ENCODE measurements at places on chromosomes 11 and 22. TPM values are rescaled to one million over a fixed set of nuclear protein-coding genes. Genes with fewer than 3 reads are reported as not detected.

KRTAP5-9 gene
- not detected for total RNA-seq

GRCh38 chr22:43974028-43974545, 18.8 kb downstream of the SAMM50 start:
- peaks cover 33% of the 10 kb centered on the region for H3K36me3 ChIP-seq
- H3K27me3 ChIP-seq, result no peaks in the 10 kb centered on the region
- H3K4me1 ChIP-seq, result no peaks in the 10 kb centered on the region
- H3K27ac ChIP-seq, result no peak overlapping the region
- no peak for DNase-seq
- no peak overlapping the region for H3K4me3 ChIP-seq

SCN2B gene
- not detected for total RNA-seq

GRCh38 chr22:38305471-38306448, 11.5 kb downstream of the CSNK1E start:
- H3K27me3 ChIP-seq, result no peaks in the 10 kb centered on the region
- peaks cover 19% of the 10 kb centered on the region for H3K36me3 ChIP-seq
- peak overlapping the region; percentile 90 for H3K27ac ChIP-seq
- H3K4me1 ChIP-seq, result peaks cover 37% of the 10 kb centered on the region
- no peak overlapping the region for H3K4me3 ChIP-seq
- DNase-seq, result peak; percentile 70

DNA sequence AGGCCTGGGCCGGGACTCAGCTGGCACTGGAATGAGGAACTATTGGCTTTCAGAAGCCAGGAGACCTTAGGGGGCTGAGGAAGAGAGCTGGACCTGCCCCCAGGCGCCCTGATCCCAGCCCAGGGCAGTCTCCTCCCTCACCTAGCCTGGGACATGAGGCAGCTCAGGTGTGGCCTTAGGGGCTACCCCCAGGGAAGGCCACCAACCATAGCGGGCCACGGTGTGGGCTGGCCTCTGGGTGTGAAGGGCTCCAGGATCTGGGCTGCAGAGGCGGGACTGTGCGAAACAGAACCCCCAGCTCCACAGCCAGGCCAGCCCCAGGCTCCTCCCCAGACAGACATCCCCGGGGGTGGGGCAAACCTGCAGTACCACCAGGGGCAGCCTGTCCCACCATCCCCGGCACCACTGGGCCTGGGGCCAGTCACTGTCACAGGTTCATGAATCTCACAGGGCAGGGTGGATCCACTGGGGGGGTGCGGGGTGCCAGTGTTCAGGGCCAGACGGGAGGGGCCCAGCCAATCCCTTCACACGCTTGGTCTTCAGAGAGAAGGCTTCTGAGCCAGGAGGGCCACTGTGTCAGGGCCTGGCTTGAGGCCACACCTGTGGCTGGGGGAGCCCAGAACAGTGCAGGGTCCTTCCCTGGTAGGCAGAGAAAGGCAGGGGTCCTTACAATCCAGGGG, 3.5 kb downstream of the PLXNB2 start:
- no peaks in the 10 kb centered on the region for H3K36me3 ChIP-seq
- H3K27me3 ChIP-seq, result peaks cover 18% of the 10 kb centered on the region
- no peak overlapping the region for H3K27ac ChIP-seq
- DNase-seq, result no peak
- peaks cover 6% of the 10 kb centered on the region for H3K4me1 ChIP-seq

HPX gene
- total RNA-seq, result 0.64 TPM

GRCh38 chr11:86015699-86016098, 53.2 kb downstream of the PICALM start:
- H3K27ac ChIP-seq, result no peak overlapping the region
- DNase-seq, result no peak
- no peak overlapping the region for H3K4me3 ChIP-seq
- peaks cover 31% of the 10 kb centered on the region for H3K36me3 ChIP-seq

- peaks cover 19% of the 10 kb centered on the region for H3K4me1 ChIP-seq
- H3K27ac ChIP-seq, result no peak overlapping the region
- H3K4me3 ChIP-seq, result no peak overlapping the region
- DNase-seq, result no peak
- H3K27me3 ChIP-seq, result peaks cover 25% of the 10 kb centered on the region
Measured at GRCh38 chr11:640021-640706, 3.1 kb downstream of the DRD4 start.

- H3K4me1 ChIP-seq, result no peaks in the 10 kb centered on the region
- H3K36me3 ChIP-seq, result no peaks in the 10 kb centered on the region
- no peak overlapping the region for H3K4me3 ChIP-seq
- no peaks in the 10 kb centered on the region for H3K27me3 ChIP-seq
- no peak for DNase-seq
- H3K27ac ChIP-seq, result no peak overlapping the region
Measured at GRCh38 chr11:2434506-2435255, 9.6 kb downstream of the TRPM5 start.

GRCh38 chr11:106621484-106621883, 396.8 kb downstream of the GUCY1A2 start:
- no peak overlapping the region for H3K27ac ChIP-seq
- no peaks in the 10 kb centered on the region for H3K4me1 ChIP-seq
- no peak for DNase-seq
- H3K27me3 ChIP-seq, result no peaks in the 10 kb centered on the region
- H3K4me3 ChIP-seq, result no peak overlapping the region

DNA sequence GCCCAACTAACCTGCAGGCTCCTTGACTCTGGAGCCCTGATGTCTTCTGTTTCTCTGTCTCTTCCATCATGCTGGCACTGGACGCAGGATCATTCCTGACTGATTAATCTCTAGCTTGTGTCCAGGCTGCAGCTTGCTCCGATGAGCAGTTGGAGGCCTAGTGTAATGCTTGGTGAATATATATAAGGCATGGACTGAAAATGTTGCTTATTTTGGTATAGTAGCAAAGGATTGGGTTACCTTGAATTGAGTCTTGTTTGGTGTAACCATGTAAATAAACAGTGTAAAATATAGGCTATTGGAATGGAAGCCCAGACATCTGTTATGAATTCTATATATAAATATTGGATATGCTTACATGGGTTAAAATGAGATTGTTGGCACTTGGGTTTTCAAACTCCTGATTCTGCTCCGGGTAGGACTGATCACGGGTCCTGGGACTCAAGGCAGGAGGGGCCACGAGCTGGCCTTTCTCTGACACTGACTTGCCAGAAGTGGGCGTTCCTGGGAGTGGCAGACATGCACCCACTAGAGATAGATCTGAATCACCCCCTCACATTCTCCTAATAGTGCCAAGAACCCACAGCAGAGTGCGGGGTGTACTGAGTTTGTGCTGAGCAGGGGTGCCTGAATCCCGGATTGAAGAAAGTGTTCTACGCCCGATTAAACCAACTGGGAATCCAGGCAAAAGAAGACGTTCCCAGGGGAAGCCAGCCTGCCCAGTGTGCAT, 25.8 kb downstream of the LRP5 start:
- no peak overlapping the region for H3K4me3 ChIP-seq
- no peak overlapping the region for H3K27ac ChIP-seq
- H3K27me3 ChIP-seq, result no peaks in the 10 kb centered on the region
